Peyer's patch (tissue), 4 donors: ENCODE measurements at places on chromosomes 1 and 21.
A peak's percentile ranks its signal among the peaks of the same experiment; 100 is the strongest.

DNA sequence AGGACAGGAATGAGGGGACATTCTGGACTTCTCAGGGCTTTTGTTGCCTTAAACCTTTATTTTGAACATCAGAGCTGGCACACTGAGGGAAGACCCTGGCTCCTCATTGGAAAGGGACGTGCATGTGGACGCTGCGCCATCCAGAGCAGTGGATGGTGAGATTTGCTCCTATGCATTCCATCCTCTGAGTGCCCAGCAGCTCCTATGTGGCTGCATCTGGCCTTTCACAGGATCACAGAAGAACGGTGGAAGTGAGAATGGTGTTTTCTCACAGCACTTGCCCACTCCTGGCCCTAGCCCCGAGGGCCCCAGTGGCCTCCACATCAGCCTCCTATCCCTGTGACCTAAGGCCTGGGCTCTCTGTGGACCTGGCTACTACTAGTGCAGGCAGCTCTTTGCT lies 20.6 kb upstream of the CCDC190 start:
- DNase-seq = no peak

DNA sequence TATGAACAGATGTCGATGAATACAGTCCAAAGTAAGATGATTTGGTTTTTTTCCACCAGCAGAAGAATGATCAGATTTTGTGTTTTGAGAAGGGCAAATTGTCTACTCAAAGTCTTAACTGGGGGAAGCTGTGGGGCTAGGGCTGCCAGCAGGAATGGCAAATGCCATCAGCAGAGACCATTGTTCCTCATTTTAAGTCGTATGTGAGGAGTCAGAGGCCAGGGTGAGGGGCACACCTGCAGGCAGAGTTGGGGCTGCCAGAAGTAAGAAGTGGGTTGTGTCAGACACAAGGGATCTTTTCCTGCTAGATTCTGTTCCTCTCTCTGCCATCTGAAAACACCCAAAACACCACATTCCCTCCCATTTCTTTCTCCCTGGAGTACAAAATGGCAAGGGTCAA lies 8.7 kb downstream of the PARK7 start:
- no peak for DNase-seq

GRCh38 chr1:20069874-20070273 lies at the start of gene PLA2G5:
Gene PLA2G5, plus strand, starts transcription at chr1:20070194. Its CDS starts 14,637 bp downstream, at chr1:20084831.
- DNase-seq = no peak

DNA sequence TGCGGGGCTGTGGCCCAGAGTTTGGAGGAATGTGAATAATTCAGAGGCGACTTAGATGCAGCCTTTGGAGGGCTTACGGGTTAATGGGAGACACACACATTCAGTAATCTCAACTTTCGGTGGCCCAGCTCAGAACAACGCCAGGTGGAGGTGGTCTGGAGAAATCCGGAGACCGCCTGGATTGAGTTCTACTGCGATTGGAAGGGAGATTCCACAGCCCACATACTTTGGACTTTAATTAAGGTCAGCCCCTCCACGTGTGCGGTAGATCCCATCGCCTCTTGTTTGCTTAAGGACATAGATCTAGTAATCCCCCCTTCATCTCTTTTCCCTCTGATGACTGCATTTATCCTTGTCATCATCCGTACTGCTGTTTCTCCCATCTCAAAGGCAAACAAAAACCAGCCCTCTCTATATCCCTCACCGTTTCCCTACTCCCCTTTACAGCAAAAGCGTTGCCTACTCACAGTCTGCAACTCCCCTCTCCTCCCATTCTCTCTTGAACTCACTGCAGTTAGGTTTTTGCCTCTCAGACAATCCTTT lies 720 bp upstream of the BSDC1 start:
- no peak for DNase-seq

DNA sequence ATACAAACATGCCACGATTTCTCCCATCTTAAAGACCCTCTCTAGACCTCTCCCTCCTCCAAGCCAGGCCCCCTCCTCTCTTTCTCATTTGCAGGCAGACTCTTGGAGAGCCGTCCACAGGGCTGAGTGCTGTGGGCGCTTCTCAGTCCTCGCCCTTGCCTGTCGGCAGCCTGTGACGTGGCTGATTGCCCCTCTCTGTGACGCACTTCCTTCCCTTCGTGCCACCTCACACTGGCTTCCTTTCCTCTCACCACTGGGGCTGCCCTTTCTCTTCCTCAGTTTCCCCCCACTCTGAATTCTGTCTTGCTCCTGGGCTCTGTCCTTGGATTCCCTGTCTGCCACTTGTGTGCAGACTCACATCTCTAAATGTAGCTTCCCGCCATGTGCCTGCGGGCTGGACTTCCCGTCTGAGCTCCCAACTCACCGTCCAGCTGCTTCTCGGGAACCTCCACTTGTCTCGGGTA lies 227.2 kb downstream of the CAMTA1 start:
- no peak for DNase-seq

GRCh38 chr1:116024626-116025025 lies 48.3 kb downstream of the SLC22A15 start:
- no peak for DNase-seq

DNA sequence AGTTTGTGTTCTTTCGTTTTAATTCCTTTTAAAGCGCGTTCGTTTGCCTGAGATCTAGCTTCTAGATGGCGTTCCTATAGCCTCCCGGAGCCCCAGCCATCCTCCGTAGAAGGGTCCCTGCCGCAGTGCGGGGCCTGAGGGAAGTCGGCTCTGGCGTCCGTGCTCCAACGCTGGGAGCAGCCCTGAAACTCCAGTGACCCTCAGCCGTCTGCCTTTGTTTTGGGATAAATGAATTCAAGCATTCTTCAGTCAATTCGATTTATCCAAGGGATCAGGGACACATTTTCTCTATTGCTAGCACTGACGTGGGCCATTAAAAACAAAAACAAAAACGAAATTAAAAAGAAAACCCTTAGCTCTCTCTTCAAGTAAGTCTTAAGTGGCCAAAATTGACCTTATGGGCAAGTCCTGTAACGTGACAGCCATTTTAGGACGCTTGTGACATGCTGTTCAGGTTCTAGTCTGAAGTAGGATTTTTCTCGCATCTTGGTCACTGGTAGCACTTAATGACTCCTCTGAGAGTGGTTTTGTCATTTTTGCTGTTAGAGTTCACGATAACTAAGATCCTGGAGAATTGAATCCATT lies 742 bp upstream of the HSPA13 start:
- no peak for DNase-seq

DNA sequence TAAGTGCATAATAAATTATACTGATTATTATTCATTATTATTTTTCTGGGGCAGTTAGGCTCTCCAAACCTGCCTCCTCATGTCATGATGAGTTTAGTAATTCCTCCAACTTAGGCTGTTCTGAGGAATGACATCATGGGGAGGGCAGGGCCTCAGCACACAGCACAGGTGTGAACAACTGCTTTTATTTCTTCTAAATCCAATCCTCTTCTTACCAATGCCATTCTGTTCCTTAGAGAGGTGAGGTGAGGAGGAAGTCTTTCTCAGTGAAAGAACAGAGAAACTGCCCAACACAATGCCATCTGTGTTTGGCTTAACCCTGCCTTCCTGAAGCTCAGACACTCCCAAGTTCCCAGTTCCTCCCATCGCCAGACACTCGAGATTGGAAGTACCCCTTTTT lies 45.4 kb upstream of the WASF2 start:
- DNase-seq = no peak

DNA sequence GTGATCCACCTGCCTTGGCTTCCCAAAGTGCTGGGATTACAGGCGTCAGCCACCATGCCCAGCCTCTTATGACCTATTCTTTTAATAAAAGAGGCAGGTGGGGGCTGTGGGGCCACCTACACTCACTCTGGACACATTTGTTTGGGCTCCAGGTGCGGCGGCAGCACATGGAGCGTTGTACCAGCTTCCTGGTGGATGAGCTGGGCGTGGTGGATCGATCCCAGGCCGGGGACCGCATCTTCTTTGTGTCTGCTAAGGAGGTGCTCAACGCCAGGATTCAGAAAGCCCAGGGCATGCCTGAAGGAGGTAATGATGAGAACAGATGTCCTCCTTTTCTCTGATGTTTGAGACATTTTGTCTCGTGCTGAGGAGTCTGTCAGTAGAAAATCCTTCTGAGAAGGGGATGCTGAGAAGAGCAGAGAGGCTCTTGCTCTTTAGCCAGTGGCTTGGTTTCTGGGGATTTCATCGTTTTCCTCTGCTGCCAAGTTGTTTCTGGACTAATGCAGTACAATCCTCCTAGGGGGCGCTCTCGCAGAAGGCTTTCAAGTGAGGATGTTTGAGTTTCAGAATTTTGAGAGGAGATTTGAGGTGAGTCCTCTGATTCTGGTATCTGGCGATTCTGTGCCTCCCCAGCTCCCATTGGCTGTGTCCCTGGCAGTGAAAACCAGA lies 17.9 kb upstream of the MIIP start:
- DNase-seq = peak; percentile 52

DNA sequence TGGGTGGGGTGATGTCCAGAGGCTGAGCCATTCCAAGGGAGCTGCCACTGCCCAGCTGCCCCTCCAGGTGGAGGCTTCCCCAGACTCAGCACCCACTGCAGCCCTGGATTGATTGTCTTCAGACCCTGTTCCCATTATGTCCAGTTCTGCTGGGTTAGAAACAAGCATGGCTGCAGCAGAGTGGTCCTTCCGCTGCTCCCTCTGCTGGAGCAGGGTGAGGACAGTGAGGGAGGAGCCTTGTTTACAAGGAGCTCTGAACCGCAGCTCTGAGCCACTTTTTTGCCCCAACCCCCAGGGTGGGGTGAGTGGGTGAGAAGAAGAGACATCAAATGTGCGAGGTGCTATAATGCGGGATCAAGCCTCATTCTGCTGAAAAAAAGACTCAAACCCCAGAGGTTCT lies 2.3 kb downstream of the TNNT2 start:
- DNase-seq = no peak

- DNase-seq = no peak
Measured at GRCh38 chr1:33515112-33515511, 42.7 kb downstream of the ZSCAN20 start.

- no peak for DNase-seq
Measured at GRCh38 chr1:246629030-246629429, 62.8 kb downstream of the CNST start.

- DNase-seq = no peak
Measured at GRCh38 chr1:62428351-62428750, 8.5 kb upstream of the USP1 start.

- no peak for DNase-seq
Measured at GRCh38 chr1:242770366-242770765, 245.9 kb upstream of the PLD5 start.
